ENCODE measurements at places on chromosomes 4 and X.

DNA sequence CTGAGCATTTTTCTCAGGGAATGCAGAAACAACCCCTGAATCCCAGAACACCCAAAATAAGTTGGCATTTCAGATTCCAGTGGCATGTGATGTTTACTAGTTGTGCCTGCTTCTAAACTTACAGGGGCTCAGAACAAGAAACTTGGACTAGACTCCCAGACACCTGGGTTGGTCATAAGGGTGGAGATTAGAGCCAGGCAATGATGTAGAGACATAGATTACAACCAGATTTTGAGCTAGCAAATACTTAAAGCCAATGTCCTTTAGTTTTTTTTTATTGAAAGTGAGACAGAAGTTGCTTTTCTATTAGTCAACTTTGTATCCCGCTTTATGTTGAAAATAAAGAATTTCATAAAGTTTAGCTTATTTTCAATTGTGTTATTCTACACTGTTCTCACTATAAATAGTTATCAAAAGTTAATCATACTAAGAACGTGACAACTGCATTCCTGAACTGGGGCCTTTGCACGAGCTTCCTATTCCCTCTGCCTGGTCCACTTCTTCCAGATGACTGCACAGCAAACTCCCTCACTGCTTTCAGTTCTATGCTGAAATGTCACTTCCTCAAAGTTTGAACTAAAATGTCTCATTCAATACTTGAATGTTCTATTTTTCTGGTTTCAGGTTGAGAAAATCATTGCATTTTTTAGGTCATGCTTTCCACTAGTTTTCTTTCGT is 224.7 kb upstream of the PPP1R2C start:
- no peak for DNase-seq

DNA sequence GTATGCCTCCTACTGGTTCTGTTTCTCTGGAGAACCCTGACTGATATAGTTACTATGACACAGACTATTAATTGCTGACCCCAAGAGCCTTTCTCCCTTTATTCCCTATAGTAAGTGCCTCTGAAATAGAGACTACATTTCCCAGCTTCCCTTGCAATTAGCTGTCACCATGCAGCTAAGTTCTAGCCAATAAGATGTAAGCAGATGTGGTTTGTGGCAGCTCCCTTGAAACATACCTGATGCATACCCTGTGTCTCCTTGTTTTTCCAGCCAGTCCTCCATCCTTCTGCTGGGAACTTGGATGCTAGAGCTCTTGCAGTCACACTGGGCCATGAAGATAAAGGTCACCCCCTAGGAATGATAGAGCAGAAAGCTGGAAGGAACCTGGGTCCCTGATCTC is 9.7 kb upstream of the TMEM165 start:
- DNase-seq: no peak

- DNase-seq: no peak
These were observed 150.6 kb downstream of the MXRA5 start for GRCh38 chrX:3195845-3196244.

DNA sequence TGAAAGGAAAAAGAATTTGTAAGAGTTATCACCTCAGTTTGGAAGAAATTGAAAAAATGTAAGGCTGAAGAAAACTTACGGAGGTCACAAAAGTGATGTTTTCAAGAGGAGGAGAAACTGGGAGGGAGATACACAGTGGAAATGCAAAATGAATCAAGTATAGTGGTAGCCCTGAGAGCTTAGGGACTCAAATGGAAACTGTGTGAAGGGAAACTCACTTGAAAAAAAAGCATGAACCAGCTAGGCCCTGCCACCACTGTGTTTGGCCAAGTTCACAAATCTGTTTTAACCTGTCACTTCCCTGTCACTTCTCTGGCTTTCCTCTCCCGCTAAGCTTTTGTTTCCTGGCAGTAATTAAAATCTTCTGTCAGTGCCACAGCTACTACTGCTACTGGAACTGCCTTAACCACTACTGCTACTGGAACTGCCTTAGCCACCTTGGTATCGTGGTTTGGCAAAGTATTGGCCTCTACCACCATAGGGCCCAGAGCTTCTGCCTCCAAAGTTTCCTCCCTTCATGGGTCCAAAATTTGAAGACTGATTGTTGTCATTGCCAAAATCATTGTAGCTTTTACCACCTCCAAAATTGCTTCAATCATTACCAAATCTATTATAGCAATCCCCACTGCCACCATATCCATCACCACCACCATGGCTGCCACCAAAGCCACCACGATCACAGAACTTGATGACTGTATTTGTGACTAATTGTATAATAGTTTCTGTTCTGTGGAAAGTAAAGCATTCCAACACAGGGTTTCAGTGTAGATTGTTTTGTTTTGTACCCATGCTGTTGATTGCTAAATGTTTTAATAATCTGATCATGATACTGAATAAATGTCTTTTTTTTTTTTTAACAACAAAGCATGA is 41.5 kb downstream of the SMARCA5 start:
- DNase-seq: no peak

DNA sequence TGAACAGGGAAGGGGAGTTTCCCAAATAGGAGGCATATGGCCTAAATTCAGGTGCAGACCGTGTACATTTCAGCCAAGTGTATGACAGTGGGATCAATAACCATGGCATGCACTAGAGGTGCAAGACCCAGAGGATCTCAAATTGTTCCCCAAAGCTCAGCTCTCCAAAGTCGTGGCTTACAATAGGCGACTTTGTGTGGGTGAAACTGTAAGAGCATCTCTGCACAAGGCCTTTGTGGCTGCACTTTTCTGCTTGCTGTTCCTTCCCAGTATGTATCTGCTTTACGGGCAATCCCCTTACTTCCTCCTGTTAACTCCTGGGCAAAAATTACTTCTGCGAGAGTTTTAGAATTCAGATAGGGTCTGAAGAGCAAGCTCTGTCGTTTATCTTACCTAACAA is 518.3 kb upstream of the ZFP42 start:
- DNase-seq: no peak

DNA sequence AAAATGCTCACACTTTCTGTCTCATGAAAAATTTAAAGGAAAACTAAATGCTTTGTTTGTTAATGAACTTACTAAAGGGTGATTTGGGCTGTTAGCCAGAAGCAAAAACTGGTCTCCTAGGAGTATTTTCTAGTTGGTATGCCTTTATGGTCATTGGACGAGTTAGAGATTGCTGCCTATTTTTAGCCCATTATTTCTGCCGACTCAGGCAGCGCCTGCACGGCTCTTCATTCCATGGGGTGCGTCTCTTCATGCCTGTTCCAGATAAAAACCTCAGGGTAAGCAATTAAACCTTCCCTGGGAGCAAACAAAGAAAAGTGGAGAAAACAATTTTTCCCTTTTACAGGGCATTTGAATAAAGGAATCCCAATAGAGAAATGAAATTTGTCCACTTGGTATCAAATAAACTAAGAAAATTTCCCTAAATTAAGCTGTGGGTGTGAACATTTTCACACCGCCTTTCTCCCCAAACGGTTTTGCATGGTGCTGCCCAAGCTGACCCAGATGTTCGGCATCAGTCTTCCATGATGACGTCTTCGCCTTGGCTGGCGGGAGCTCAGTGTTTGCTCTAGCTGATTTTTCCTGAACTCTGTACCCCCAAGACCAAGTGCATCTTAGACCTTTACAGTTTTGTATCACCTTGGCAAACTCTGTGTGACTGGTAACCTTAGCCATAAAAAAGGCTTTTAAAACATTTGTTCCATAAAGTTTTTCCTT is 61.7 kb upstream of the ADGRG2 start:
- no peak for DNase-seq

DNA sequence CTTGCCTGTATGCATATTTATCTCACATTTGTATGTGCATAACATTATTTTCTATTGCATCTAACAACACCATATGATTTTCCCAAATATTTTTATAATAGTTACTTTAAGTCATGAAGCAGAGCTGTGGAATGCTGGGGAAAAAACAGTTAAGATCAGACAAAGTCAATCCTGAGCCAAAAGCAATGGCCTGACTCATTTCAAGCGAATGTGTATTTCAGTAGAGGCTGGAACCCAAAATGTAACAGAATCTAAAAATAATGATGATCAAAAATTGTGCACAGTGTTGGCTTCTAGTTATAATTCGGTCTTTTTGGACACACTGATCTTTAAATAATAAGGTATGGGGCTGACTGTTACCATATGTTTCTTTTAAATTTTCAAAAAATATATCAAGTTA is 516.2 kb upstream of the ADGRL3 start:
- DNase-seq: no peak

GRCh38 chrX:789096-789495 is 158.5 kb downstream of the SHOX start:
- DNase-seq: no peak

DNA sequence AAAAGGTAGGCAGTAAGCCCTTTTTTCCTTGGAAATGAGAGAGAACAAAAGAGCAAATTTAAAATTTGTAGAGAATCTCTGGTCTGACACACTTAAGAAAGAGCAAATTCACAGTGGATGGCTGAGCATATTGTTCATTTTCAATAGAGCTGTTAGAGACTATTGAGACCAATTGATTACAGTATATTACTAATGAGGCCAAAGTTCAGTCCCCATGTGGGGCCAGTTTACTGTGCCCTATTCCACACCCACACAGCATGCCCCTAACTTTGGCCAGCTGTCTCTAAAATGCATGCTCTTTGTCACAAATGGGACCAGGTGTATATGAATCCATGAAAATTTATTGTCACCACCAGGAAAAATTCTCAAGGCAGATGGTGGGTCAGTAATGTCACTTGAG is 470.5 kb downstream of the PCDH7 start:
- no peak for DNase-seq

- no peak for DNase-seq
These were observed 66.6 kb upstream of the ENPP6 start for GRCh38 chr4:184284336-184284690.

GRCh38 chrX:75366861-75367260 is 93.0 kb downstream of the UPRT start:
- DNase-seq: no peak

DNA sequence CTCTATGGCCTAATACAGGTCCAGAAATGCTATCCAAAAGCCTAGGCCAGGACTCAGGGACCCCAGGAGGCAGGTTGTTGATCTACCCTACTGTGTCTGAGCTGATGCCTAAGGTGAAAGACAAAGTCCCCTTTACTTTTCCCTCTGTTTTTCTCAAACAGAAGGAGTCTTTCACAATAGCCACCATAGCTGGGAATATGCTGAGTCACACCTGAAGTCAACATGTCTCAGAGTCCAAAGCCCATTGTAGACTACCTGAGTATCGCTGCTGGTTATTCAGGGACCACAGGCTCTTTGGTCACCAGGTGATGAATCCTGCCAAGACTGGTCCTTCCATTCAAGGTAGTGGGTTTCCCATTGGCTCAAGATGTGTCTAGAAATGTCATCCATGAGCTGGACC is 562.2 kb downstream of the ACTRT1 start:
- DNase-seq: no peak

DNA sequence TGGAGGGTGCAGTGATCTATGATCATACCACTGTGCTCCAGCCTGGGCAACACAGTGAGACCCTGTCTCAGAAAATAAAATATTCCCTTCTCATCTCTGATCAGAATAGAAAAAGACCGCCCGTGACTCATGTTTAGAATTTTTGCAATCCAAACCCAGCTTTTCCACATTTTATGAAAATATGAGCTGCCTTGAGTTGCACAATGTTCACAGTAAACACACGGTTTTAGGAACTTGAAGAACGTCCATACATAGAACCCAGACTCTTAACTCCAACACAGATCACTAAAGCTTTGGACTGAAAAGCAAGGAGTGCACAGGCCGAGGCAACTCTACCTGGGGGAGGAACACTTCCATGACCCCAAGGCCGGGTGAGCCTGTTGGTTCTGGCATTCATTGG is 305.0 kb downstream of the TENM3 start:
- DNase-seq: no peak

DNA sequence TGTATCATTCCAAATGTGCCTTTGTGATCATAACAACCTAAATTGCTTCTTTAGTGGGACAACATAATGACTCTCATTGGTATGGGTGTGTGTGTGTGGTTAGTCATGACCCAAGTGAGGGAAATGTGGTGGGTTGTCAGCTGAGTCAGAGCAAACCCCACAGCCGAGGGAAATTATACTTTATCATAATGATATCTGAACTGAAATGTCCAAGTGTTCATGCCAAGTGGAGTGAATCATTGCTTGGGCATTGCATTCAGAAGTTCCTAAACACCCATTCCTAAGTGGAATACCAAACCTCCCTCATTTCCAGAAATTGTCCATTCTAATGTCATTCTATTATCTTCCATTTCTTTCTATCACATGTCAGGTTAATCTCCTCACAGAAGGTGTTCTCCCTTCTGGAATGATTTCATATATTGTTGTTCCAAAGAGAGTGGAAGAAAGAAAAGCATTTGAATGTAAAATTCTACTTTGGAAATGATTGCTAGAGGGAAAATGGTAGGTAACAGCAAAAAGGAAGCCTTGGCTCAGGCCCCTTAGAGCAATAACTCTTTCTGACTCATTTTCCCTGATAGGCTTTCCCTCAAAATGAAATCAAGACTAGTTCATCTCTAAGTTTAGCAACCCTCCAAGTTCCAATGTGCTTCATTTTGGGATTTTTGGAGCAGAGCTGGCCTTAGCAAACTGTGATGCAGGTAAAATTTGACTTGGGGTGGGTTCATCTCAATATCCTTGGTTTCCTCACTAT is 230.7 kb upstream of the KCNIP4 start:
- no peak for DNase-seq

GRCh38 chr4:138958519-138958918 is 57.1 kb upstream of the NOCT start:
- DNase-seq: no peak

Measured in renal pelvis (tissue), 12 donors.